ENCODE measurements at places on chromosomes 16 and 17.

DNA sequence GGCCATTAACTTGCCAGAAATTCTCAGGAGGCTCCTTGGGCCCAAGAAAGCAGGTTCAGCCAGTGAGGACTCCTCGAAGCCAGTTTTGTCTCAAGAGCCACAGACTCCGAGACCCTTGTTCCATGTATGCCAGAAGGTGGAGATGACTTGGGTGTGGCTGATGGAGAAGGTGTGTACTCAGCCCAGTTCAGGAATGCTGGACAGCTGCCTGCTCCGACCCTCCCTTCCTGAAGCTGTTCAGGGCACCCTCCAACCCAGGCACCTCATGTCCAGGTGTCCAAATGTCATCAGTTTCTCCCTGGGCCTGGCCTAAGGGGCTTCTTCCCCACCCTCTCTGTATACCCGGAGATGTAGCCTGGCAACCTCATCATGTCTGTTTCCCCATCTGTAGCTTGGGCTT is 40.2 kb downstream of the NOG start:
- DNase-seq = no peak

- DNase-seq = no peak
Measured at GRCh38 chr17:50487213-50488096, 8.8 kb downstream of the RSAD1 start.

- no peak for DNase-seq
Measured at GRCh38 chr17:19744922-19745757, 3.0 kb downstream of the ALDH3A1 start.

DNA sequence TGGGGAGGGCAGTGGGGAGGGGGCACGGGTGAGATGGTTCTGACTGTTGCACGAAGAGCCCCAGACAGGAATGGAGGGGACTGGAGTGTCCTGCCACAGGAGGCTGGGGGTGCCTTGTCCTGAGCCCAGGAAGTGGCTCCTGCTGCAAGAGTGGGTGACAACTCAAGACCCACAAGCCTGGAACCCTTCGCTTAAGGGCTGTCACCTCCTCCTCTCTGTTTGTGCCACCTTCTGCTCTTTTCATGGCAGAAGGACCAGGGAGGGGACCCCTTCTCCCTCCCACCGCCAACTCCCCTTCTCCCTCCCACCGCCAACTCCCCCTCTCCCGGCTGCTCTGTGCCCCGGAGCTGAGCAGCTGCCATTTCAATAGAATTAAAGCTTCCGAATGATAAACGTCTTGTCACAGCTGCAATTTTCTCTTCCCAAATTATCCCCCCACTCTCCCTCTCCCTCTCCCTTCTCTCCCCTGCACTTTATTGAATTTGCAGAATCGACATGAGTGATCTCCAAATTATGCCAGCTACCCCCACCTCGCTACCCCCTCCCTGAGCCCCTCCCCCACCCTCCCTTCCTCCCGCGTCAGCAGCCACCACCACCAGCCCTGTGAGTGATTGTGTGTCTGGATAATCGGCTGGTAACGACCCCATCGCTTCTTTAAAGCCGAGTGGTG is 13.7 kb downstream of the GJD3 start:
- DNase-seq = no peak

GRCh38 chr17:30905742-30906100 is 317 bp downstream of the TEFM start:
- DNase-seq = no peak

DNA sequence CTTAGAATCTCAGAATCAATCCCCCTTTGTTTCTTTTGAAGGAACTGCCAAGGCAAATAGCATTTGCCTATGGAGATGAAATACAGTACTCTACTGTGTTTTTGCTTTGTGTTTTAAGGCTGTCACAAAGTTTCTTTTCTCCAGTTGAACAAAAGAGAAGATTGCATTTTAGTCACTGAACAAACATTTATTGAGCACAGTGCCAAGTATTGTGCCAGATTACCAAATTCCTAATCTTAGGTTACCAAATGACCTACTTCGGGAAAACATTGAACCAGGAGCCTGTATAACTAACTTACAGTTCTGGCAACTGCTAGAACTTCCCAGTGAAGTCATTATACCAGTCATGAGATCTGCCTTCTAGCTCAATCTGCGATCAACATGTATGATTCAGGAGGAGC is 3.0 kb upstream of the UBB start:
- DNase-seq = no peak

DNA sequence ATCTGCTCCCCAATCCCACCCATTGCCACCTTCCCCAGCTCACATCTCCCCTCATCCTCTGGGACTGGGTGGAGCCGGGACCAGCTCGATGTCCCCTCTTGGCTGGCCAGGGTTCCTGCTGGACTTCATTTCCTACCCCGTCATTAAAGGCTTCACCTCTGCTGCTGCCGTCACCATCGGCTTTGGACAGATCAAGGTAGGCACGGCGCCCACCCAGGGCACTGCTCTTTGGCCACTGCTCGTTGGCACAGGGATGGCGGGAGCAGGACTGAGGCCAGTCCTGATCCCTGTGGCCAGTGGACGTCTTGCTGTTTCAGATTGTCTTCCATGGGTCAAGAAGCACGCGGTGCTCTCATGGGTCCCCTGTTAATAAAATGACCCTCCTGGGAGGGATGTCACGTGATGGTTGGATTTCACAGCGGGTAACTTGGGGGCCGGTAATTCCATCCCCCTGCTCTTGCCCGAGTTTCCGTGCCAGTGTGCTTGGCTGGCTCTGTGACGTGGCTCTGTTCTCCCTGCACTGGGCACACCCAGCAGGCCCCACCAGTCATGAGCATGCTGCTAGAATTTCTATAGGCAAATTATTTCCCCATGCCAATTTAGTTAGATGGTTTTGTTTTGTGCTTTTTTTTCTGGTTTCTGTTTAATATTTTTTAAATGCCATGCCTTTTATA is 3.1 kb downstream of the SLC26A11 start:
- no peak for DNase-seq

GRCh38 chr17:65055280-65055707 is 1.2 kb downstream of the GNA13 start:
- no peak for DNase-seq

Measured in NCI-H2029 treated with DMSO at 0.1 percent for 48 hours (cell line).